ENCODE measurements at places on chromosomes 2 and 18.
A peak's percentile ranks its signal among the peaks of the same experiment; 100 is the strongest.

GRCh38 chr18:79798999-79799370 is 1.2 kb downstream of the KCNG2 start:
- no peak for DNase-seq

DNA sequence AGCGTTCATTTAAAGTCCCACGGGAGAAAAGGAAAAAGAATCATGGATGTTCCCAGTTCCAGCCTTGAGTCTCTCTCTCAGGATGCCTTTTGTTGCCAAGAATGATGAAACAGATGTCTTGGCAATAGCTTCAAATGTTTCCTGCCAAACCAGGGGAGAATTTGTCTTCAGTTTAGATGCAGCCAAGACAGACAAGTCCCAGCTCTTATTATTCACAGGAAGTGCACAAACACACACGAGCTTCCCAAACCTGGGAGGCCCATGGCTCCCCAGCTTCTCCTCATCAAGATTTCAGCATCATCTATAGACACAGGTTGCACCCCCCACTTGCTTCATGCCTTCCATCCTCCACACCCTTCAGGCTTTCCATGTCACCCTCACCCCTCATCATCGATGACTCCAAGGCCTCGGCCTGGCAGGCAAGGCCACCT is 45.9 kb downstream of the HS1BP3 start:
- no peak for DNase-seq

GRCh38 chr2:234341306-234341985 is 155.4 kb downstream of the ARL4C start:
- DNase-seq, result no peak

DNA sequence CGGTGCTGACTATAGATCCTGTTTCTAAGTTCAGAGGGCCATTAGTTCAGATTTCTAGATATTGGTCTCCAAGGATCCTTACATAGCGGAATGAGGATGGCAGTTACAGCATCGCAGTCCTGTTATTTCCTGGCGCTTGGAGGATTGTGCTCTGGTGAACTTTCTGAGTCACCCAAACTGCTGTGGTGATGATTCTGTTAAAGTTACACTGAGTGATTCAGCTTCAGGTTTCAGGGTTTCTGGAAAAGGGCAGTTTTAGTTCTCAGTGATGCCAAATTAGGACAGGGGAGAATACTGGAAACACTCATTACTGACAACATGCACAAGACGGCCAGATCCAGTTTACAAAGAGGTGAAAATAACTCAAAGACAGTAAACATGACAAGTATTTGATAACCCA is 52.1 kb upstream of the ANKRD62 start:
- DNase-seq, result no peak

DNA sequence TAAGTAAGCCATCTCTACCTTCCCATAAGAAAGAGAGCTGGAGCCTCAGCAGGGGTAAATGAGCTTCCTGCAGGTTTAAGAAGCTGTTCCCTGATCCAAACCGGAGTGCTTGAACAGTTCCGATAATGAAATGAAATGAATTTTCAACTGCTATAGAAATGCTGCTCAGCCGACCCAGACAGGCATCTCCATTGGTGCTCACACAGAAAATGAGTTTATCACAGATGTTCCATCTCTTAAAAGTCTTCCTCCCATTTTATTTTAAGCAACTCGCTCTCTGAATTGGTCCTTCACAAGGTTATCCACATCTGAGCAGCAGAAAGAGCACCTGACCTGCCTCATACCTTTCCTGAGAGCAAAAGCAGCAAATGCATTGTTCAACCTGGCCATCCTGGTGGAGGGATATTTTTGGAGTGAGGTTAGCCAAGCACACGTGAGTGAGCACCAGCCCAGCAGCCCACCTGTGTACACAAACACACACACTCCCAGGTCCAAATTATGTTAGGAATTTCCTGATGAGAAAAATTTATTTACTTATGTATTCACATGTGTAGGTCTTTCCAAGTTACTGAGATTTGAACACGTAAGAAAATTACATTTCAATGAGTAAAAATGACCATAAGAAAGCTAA is 42.2 kb upstream of the CCDC68 start:
- DNase-seq, result no peak

DNA sequence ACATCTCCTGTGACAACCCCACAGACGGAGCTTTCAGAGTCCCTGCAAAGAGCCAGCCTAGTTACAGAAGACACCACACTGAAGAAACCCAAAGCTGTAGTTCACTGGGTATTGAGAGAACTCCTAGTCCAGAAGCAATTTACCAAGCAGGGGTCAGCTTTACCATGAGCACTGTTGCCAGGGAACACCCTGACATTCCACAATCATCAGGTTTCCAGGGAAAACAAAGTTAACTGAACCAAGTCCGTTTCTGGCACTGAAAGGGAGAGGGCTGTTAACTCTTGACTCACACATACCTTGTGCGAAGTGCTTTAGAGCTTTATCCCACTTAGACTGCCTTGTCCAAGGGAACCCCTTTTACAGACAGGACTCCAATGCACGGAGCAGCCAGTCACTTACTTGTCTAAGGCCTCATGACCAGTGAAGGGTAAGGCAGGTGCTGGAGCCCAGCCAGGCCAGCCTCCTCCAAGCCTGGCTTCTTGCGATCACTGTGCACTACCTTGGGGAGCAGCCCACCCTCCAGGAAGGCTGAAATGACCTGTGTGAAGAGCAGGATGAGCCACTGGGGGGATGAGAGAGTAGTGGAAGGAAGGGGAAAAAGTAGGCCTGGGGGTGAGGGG is 53.9 kb downstream of the REEP1 start:
- DNase-seq, result no peak

DNA sequence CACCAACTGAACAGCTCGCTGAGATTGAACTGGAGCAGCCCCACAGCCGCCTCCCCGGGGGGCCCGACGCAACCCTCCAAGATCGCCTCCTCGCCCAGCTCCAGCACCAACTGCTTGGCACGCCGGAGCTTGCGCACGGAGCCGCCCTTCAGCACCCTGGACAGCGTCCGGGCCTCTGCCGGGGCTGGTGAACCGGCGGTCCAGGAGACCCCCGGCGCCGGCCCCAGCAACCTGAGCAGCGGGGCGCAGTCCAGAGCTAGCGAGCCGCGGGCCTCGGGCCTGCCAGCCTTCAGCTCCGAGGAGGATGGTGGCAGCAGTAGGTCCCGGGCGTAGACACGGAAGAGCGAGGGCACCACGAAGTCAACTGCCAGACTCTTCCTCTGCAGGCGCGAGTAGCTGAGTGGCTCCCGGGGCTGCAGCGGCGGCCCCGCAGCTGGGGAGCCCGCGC is 1.2 kb downstream of the ALK start:
- DNase-seq, result peak; percentile 39

DNA sequence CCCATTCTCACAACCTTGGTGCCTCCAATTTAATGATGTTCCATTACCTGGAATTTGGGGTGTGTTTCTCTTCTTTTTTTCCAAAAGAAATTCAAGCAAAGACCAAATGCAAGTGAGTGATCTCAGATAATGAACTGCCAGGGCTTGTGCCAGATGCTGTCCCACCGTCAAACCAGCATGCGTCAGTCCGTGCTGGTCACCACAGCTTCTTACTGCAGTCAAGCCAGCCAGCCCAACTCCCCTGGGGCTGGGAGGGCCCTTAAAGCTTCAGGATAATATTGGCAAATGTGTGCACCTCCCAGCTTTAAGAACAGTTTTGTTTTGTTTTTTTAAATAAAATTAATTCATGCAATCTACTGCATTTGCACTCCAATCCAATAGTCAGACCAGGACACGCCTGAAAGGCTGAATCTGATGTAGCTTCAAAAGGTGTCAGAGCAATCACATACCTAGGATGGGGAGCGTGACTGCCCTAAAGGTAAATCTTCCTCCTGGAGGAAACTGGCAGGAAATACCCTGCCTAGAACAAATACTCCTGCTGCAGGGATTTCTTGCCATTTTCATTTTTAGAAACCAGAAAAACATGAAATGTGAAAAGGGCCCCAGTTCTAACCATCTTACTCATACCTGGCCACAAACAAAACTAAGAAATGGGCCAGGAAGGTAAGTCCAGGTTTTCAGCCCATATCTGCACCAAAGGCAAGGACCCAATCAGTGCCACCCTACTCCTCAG is 26.8 kb upstream of the SP3 start:
- DNase-seq, result no peak

DNA sequence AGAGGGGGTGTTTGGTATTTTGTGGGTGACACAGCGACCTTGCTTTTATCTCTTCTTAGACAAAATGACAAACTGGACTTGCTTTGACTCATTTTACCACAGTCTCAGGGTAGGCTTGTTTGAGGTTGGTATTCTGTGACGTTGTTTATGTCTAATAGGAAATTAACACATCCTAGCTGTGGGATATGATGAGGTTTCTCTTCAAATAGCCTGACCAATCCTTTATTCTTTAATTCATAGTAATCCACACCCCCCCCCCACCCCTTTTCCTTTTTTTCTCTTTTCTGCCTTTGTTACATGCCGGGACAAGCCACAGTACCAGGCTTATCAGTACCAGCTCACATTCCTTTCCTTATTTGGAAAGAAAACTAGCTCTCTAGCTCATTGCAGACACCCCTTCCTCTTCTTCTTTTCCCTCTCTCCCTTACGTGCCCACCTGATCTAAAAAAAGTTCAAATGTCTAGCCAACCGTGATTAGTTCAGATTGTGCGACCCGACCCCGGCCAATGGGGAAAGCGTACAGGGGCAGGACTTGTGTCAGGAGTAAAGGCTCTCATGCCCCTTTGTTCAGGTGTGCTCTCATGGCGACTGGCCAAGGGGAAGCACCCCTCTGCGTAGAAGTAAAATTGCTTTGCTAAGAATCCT is 52.2 kb upstream of the PTPRM start:
- DNase-seq, result no peak

DNA sequence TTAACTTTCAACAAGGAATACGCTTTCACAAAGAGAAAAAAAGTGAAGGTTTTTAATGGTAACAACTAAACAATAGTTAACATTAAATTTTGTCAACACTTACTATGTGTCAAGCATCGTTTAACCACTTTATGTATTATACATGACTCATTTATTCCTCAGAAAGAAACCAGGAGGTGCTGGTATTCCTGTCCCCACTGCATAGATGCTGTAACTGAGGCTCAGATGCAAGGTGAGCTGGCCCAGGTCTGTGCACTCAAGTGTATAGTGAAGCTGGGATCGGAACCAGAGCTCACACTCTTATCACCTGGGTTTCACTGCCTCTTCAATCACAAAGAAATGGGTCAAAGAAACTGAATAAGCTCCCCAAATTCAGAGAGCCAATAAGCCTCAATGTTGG is 16.5 kb downstream of the FBXO15 start:
- no peak for DNase-seq

GRCh38 chr18:25038261-25038660 is 313.7 kb downstream of the ZNF521 start:
- no peak for DNase-seq

GRCh38 chr2:23590241-23590869 is 205.4 kb downstream of the KLHL29 start:
- DNase-seq, result no peak

DNA sequence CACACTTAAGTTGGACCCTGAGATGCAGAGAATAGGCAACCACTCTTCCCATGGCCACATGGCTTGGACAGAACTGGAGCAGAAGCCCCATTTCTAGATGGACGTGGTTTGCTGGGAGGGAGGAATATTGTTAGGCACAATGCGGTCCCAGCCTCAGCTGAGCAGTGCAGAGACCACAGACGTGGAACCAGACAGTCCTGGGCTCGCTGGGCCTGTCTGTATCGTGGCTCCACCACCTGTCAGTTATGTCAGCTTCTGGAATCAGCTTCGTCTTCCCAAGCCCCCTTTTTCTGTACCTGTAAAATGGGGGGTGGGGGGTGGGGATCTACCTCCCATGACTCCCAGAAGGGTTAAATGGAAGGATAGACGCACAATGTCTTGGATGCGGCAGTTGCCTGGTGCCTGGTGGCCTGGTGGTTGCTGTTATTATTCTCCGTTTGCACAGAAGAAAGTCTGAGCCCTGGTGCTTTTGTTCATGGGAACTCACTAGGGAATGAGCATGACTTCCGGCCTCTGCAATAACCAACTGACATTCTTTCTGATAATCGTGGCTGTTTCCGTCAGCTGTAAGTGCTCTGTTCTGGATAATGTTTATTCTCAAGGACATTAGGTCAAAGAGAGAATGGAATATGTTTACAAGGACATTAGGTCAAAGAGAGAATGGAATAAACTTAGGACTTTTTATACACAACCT is 31.4 kb downstream of the COLEC11 start:
- DNase-seq, result no peak

DNA sequence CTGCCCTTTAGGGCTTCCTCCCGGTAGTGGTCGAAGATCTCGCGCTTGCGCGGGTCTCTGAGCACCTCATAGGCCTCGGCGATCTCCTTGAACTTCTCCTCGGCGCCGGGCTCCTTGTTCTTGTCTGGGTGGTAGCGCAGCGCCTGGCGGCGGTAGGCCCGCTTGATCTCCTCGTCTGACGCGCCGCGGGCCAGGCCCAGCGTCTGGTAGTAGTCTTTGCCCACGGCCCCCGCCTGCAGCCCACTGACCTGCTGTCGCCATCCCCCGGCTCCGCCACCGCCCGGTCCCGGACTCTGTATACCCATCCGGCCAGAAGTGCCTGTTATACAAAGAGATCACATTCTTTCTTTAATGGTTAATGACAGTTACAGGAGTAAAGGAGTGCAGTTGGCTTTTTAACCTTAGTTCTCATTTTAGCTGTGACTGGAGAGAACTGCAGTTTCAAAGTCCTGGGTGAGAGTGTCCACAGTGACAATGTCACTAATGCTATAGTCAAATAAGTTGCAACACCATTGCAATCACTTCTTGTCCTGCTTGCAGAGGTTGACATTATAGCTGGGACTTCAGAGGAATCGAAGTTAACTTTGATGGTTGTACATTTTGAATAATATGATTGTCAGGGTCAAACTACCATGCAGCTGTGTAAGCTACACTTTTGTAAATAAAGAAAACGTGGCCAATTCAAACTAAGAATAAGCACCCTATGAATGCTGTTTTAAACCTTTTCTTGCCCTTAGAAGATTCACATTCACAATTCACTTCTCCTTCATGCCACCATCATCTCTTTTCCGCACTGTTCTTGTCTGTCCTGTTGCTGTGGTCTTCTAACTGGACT is 35.3 kb upstream of the CAVIN2 start:
- no peak for DNase-seq

DNA sequence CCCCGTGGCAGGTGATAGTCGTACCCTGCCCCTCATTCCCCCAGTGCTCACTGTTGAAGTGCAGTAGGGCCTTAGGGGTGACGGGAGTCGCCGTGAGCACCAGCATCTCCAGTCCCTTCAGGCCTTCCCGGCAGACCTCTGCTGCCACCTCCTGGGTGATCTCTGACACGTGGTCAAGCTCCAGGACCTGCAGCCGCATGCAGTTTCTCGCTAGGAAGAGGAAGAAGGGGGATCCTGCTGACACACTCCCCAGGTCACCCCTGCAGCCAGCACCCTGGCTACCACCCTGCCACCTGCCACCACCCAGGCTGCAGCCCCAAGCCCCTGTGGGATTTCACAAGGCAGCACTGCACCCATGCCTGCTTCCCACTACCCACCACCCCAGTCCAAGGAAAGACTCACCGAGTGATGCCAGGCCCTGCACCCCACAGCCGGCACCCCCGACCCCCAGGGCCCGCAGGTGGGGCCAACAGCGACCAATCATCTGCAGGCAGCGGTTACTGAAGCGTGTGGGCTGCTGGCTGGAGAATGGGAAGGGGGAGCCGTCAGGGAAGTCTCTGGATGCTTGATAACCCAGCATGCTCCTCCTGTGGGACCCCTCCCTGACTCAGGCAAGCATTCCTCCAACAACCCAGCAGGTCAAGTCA is 23.8 kb downstream of the FBXO41 start:
- no peak for DNase-seq
